Activated CD4-positive, alpha-beta T cell treated with anti-CD3 and anti-CD28 coated beads, Interleukin-2, amount 50 U/mL, for 48 hours (primary cell): ENCODE measurements at places on chromosomes 11 and 22.
A peak's percentile ranks its signal among the peaks of the same experiment; 100 is the strongest.

- no peak for DNase-seq
These were observed 13.2 kb downstream of the CCND1 start for GRCh38 chr11:69654001-69654659.

DNA sequence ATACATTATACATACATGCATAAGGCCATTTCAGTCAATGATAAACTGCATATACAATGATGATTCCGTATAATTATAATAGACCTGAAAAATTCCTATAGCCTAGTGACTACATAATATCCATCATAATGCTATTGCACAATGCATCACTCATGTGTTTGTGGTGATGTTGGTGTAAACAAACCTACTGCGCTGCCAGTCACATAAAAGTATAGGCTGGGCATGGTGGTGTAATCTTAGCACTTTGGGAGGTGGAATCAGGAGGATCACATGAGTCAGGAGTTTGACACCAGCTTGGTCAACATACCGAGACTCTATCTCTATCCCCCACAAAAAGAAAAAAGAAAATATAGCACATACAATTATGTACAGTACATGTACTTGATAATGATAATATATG, 163.7 kb upstream of the DDI1 start:
- no peak for DNase-seq

- no peak for DNase-seq
These were observed 1.8 kb upstream of the TMEM86A start for GRCh38 chr11:18696638-18697225.

DNA sequence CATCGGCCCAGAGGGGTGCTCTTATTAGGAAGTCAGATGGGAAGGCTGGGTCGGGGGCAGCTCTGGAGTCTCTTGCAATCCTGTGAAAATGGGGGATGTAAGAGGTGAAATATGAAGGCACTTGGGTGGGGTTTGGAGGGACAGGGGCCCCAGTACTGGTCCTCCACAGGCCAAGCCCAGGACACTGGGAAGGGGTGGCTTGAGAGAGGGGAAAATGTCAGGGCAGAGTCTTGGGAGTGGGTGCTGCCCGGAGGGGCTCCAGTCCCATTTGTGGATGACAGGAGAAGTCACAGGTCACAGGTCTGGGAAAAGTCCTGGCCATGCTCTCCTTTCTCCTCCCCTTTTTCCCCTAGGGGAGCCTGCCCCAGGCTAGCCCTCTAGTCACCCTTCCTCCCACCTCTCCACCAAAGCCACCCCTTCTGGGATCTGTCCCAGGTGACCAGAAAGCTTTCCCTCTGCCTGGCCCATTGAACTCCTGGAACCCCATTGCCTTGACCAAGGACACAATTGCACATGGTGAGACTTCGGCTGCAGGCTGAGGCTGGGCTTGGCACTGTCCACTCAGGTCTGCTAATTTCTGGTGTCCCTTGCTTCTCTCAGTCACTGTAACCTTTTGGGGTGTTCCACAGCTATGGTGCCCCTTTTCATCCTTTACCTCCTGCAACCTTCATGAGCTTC, 1465.0 kb downstream of the TBC1D22A start:
- DNase-seq, result no peak

GRCh38 chr11:2704356-2704755, 4.6 kb upstream of the KCNQ1OT1 start:
- no peak for DNase-seq

GRCh38 chr11:62449451-62449851, 30.6 kb downstream of the SCGB1A1 start:
- DNase-seq, result no peak

DNA sequence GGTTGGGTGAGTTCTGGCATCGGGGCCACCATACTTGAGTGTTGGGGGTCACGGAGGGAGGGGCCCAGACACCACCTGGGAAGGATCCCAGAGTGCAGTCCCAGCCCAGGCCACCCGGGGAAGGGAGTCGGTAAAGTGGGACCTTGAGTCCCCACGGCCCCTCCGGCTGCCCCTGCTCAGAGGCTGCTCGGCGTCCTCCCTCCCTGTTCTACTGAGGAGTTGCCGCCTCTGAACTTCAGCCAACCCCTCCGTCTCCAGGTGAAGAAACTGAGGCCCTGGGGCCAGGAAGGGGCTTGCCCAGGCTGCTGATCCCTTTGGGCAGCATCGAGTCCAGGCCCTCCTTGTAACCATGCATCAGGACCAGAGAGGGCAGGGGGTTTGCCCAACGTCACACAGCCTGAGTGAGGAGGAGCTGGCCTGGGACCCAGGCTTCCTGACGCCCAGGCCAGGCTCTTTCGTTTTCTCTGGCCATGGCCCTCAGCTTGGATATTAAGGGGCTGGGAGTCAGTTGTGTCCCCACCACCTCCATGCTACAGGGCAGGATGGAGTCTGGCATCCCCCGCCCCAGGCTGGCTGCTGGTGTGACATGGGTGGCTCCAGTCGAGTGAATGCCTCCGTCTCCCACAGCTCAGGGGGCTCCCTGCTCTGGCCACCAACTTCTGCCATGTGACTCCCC, 1.3 kb downstream of the PARVG start:
- DNase-seq, result peak; percentile 37

- no peak for DNase-seq
These were observed 75.8 kb downstream of the GRIK4 start for GRCh38 chr11:120587299-120587698.

DNA sequence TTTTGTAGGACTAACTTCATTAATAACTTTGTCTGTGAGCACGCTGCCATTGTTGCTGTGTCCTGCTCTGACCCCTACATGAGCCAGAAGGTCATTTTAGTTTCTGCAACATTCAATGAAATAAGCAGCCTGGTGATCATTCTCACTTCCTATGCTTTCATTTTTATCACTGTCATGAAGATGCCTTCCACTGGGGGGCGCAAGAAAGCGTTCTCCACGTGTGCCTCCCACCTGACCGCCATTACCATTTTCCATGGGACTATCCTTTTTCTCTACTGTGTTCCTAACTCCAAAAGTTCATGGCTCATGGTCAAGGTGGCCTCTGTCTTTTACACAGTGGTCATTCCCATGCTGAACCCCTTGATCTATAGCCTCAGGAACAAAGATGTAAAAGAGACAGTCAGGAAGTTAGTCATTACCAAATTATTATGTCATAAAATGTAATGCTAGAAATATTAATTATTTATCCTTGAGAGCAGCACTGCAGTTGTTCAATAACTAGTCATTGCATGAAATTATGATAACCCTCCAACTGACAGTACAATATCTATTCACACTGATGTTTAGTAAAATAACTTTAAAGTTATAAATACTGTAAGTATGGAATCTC, 46.4 kb upstream of the OR5D13 start:
- DNase-seq, result no peak

DNA sequence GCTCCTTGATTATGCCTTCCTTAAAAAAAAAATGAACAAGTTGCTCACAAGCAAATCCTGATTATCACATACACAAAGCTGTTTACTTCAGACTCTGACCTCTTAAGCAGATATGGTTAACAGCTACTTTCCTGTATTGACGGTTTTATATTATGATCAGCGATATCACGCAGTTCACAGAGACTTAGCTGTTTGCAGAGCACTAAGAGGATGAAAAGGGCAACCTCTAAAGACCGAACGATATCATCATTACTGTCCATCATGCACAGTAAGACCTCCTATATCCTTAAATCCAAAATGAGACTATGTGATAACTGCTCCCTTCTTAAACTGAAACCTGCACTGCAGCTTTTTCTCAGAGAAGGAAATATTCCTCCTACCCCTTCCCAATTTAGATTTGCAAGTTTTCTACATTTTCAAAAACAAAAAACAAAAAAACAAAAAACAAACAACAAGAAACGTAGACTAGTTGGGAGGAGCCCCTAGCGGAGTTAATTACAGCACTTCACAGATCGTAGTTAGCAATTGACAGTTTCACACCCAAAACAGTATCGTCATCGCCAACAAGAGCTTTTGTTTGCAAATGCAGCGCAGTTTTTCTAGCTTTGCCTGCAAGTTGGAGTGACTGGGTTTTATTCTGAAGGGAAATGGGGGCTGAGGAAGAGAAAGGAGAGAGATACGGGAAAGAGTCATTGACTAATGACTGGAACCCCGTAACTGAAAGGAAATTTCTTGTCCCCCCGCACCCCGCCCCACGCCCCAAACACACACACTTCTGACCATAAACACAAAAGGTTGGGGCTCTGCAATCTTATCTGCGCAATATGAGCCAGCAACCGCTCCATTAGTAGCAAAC, 1.2 kb downstream of the DDX6 start:
- peak; percentile 45 for DNase-seq

GRCh38 chr11:83569134-83569805, 283.1 kb upstream of the CCDC90B start:
- no peak for DNase-seq

- DNase-seq, result no peak
These were observed 57.7 kb downstream of the PDGFD start for GRCh38 chr11:104106136-104106754.

DNA sequence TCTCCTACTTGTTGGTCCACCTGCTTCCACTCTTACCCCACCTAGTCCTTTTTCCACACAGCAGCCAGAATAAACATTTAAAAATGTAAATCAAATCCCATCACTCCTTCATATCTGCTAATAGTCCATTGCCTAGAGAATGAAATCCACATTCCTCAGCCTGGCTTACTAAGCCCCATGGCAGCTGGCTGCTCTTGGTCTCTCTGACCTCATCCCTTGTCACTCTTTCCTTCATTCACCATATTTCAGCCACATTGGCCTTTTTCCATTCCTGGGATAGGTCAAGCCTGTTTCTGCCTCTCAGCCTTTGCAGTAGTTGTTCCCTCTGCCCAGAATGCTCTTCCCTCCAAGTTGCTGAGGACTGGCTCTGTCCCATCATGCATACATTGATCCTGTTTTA, 512.8 kb downstream of the INSC start:
- DNase-seq, result no peak

DNA sequence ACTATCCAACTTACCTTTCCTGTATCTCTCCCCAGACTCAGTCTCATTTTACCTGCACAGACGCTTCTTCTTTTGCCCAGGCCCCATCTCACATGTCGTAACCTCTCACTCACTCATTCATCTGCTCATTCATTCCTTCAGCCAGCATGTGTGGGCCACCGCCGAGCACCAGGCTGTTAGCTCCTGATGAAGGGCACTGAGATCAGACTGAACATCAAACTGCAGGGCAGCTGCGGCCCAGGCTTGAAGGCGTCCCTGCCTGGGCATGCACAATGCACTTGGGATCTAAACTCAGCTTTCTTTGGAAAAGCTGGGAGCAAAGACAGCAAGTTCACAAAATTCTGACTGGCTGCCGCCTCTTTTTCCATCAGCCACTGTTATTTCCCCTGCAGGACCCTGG, 1456.3 kb downstream of the BRD1 start:
- no peak for DNase-seq

- DNase-seq, result peak; percentile 17
These were observed 753 bp downstream of the PRPF19 start for GRCh38 chr11:60905551-60906113.

- peak; percentile 26 for DNase-seq
These were observed 435.1 kb upstream of the DDI1 start for GRCh38 chr11:103601225-103601846.

- DNase-seq, result no peak
These were observed 4.1 kb upstream of the CRACR2B start for GRCh38 chr11:823441-824291.

- DNase-seq, result no peak
These were observed 14.4 kb downstream of the SCARF2 start for GRCh38 chr22:20423008-20423905.

DNA sequence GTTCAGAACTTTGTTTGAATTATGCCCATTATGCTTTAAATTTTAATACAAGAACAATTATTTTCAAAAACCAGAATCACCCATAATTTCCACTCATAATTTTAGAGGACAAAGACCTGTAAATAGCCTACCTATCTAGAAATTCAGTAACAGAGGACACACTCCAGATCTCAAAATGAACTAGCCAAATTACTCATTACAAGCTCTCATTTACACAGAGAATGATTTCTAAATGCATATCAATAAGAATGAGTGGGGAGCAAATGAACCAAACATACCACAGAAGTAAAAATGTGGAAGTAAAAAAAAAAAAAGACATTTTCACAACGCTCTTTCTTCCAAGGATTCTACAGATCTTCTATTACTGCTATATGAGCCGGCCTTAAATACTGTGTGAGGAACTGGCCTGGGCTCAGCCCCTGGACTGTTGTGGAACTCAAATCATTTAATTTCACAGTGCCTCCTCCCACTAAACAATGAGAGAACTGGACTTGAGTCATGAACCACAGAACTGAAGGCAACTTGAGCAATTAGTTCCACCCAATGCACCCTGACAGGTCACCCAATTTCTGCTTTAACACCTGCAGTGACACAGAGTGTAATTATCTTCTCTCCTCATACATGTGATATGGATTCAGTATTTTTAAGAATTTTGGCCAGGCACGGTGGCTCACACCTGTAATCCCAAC, 8.0 kb downstream of the MRTFA start:
- DNase-seq, result peak; percentile 20

GRCh38 chr11:134433806-134434205, 21.8 kb upstream of the B3GAT1 start:
- DNase-seq, result no peak

GRCh38 chr11:118602331-118602730, 5.1 kb upstream of the PHLDB1 start:
- DNase-seq, result no peak

DNA sequence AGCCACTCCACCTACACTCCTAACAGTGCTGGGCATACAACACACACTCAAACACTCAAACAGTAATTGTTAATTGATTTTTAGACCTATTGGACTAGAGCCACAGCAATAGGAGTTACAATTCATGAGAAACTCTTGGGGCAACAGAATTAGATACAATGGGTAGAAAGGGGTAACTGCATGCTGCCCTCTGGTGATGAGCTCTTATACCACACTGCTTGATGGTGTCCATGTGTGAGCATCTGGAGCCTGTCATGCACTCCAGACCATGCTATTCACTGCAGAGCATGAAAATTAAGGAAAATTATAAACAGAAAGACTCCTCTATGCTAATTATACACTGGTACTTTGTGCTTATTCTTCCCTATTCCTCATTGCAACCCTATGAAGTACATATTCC, 975.5 kb upstream of the CCDC90B start:
- no peak for DNase-seq
